Left cardiac atrium (tissue), 4 donors: ENCODE measurements at places on chromosomes 6 and 20. TPM values are rescaled to one million over a fixed set of nuclear protein-coding genes. Genes with fewer than 3 reads are reported as not detected.

GRCh38 chr6:90062667-90063066 lies 168.4 kb downstream of the GJA10 start:
- no peak for DNase-seq

- no peak for DNase-seq
Measured at GRCh38 chr20:25215521-25215920, 20.0 kb downstream of the ENTPD6 start.

DNA sequence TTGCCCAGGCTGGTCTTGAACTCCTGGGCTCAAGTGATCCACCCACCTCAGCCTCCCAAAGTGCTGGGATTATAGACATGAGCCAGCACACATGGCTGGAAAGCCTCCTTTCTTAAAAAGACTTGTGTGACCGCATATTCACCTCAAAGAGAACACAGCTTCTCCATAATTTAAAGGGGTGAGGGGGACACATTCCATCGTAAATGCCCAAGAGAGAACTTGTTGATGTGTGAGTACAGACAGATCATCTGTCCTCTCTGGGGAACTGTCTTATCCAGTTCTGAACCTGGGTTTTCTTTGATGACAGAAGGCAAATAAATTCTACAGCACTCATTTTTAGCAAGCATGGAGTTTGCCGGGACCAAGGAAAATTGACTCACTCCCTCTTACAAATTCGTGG lies 47.2 kb downstream of the NFATC2 start:
- DNase-seq: no peak

- peak; percentile 49 for DNase-seq
Measured at GRCh38 chr6:43718387-43719105, 31.0 kb upstream of the MRPS18A start.

GRCh38 chr6:13866301-13866700 lies 51.9 kb upstream of the MCUR1 start:
- DNase-seq: no peak

SLC2A4RG gene
- 47.9 TPM for total RNA-seq

DNA sequence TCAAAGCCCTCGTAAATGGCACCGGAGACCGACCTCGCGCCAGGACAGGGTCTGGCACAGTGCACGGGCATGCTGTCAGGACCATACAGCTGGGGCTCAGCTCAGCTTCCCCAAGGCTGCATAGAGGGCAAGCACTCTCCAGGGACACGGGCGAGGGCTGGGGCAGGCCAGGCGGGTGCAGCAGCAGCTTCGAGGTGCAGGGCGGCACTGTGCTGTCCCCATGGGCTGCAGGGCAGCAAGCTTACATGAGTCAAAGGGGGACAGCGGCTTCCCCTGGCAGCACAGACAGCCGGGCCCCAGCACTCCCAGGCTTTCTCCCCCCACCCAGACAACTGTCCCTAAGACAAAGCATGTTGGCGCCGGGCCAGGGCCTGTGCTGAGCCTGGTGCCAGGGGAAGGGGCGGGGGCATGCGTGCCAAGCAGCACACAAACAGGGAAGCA lies 25.7 kb downstream of the PSMG4 start:
- DNase-seq: no peak

DNA sequence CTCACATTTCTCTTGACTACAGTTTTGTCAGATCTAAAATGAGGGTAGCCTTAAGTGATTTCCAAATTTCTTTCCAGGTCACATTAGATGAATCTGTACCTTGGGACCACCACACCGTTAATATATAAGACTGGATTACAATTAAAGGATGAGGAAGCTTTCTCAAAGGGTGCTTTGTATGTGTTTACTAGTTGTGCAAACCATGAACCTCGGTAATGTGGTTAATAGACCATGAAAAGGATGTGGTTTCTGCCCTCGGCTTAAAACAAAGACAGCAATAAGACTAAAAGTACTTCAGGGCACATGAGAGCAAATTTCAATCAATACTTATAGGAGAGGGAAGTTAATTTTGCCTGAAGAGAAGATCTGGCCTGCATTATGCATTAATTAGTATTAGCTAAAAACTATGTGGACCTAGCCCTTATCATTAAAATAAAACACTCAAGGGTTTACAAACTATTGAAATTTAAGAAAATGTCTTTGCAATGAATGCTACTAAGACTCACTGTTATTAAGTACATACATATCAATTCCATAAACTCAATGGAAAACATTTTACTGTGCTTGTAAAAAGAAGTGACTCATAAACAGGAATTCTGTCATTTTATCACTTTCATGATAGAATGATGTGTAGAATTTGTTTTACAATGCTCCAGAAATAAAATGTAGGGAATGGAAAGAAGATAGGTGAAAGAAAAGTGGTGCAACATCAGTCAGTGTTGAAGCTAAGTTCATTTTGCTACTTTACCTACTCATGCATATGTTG lies 936 bp upstream of the TMX4 start:
- DNase-seq: no peak
